ENCODE measurements at places on chromosomes 4 and X.

DNA sequence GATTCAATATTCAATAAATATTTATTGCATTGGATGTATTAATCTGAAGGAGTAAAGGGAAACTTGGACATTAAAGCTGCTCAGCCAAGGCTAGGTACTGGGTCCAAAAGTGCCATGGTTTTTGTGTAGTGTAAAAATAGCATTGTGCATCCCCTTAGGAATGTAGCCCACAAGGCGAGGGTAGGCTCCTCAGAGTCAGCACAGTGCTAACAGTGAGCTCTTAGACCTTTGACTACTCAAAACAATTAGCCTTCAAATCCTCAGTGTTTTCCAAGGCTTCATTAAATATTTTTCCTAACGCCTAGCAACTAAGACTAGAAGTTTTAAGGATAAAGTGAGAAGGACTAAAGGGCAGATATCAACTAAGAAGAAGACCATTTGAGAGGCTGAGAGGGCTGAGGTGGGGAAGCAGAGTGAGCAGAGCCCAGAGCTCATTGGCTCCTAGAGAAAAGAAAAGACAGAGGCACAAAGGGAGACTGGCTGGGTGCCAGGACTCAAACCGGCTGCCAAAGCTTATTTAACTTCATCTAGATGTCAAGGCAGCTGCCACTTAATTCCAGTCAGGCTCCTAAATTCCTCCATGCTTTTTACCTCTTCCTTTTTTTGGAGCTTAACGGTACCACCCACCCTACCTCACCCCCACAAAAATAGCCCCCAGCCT, 17.0 kb downstream of the PRKG2 start:
- no peak for DNase-seq

- no peak for DNase-seq
These were observed 45.8 kb upstream of the IL21 start for GRCh38 chr4:122666527-122667245.

GRCh38 chr4:145496292-145496691, 14.6 kb downstream of the SMAD1 start:
- DNase-seq = no peak

GRCh38 chrX:134377537-134377936, 82.4 kb upstream of the HPRT1 start:
- DNase-seq = no peak

DNA sequence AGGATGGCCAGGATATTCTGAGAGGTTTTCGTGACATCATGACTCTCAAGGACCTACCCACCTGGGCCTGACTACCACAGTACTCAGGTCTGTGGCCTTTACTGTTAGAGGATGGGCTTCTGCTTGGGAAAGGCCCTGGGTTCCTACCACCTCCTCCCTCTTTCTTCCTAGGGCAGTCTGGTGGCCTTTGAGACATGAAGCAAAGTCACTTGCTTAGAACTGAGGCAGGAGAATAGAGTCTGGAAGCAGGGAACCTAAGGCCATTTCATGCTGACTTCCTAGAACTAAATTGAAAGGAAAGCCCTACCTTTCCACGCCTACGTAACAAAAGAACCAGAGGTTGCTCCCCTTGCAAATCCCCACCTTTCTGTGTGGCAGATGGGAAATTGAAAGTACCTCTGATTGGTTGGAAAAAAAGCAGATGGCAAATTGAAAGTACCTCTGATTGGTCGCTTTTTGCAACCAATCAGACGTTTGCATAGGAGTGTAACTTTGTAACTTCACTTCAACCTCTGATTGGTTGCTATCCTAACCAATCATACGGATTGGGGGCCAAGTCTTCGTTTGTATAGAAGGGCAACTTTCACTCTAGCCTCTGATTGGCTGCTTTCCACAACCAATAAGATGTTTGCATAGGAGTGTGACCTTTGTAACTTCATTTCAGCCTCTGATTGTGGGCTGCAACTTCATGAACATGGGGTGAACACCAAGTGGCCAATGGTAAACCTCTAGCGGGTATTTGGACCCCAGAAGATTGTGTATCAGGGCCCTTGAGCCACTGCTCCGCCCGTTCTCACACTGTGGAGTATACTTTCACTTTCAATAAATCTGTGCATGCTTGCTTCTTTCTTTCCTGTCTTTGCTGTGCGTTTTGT, 9.9 kb upstream of the AKAP14 start:
- no peak for DNase-seq

- DNase-seq = no peak
These were observed 35.5 kb downstream of the MAGED2 start for GRCh38 chrX:54843050-54843449.

DNA sequence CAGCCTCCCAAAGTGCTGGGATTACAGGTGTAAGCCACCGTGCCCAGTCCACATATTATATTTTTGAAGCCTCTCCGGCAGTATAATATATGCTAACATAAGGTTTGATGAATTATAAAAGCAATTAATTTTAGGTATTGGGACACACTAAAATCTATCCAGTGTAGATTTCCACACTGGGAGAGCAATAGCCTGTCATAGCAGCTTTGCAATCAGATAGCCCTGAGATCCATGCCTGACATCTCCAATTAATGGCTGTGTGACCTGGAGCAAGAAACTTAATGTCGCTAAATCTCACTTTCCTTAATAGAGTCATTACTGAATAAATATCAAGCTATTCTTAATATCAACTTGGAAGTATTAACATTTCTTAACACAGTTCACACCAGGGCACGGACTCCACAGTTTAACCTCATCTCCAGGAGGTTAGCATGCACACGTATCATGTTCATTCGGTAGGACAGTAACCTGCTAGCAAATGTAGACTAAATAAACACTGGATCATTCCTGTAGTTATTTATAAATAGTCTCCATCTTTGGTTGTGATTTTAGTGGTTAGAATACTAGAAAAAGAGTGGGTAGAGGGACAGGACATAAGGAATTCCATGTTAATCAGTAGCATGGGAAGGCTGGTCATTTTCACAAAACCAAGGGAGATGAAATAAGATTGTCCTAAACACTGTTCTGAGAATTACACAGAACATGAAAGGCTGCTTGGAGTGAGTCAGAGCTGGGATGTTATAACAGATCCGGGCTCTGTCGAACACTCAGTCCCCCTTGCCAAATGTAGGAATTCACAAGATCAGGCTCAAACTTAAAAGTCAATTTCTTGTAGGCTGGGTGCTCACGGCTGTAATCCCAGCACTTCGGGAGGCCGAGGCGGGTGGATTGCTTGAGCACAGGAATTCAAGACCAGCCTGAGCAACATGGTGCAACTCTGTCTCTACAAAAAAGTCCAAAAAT, 254.7 kb downstream of the PALLD start:
- no peak for DNase-seq

DNA sequence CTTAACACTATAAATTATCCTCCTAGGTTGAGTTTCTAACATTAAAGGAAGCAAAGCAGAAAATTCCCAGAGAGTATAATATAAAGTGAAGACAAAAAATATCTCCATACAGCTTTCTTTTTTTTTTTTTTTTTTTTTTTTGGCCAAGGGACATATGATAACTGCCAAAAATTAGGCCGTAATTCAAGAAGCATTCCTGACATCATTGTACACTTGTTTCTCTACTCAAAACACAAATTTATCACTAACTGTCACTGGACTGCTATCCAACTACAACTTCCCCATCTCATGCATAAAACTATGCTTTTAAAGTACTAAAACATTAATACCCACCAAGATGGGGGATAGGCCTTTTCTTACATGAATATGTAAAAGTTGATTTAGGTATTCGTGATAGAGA, 77.2 kb downstream of the DCHS2 start:
- no peak for DNase-seq

DNA sequence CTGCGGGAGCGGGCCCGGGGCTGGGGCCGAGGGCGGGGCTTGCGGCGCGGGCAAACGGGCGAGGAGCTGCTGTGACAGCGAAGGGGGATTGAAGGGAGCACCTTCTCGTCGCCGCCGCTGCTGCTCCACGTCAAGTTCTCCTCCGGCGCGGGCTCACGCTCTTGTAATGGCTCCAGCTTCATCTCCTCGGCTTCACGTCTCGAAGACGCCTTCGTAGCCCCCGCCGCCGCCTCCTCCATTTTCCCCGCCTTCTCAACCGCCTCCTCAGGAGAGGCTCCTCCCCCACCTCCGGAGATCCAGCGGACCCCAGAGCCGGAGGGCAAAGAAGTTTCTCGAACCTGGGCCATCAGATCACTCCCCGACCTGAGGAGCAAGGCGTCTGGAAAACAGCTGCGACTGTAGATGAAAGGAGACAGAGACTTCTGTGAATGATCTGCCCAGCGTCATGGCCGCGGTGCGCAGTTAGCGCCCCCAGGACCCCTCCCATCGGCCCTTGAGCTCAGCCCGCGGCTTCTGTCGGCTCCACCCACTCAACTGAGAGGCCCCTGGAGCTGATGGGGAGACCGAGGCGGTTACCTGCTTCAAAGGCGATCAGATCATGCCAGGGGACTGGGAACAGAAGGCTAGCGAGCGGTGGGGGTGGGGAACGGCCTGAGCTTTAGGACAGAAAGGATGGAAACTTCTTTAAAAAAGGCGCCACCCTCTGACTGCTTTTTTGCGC, 895 bp downstream of the USP51 start:
- DNase-seq = peak; percentile 84

GRCh38 chr4:55635741-55636655, at the start of gene NMU:
Gene NMU (minus strand): TSS chr4:55636298. CDS start chr4:55636192, 106 bp downstream.
- DNase-seq = no peak

DNA sequence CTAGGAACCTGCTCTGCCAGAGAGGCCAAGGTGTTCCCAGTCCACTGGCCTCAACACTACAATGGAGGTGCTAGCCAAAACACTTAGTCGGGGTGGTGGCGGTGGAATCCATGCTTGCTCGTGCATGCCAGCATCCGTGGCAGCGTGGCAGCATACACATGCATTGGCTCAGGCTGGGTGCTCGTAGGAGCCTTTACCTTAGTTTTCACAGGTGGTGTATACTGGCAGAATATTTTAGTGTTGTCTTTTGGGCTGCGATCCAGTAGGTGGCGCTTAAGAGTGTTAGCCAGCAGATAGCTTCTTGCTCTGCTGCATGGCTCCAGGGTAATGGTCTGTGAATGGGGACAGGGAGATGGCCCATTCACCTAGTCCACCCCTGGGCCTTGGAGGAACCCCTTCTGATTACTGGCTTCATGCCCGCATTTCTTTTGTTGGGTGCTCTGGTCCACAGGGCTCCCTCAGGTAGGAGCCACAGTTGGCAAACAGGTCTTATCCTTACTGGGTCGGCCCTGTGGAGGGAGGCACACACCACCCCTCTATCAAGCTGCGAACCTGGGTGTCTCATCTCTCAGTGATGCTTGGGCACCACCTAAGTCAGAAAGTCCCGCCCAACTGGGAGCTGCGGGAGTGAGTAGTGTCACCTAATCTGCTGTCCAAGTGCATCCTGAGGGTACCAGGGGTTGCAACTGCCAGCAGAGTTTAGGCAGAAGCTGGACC, 40.0 kb downstream of the RIPPLY1 start:
- DNase-seq = no peak

- DNase-seq = no peak
These were observed 57.3 kb downstream of the APBB2 start for GRCh38 chr4:41157009-41157408.

GRCh38 chrX:54721424-54721823, 76.6 kb downstream of the ITIH6 start:
- DNase-seq = no peak

Measured in ascending aorta (tissue), 2 donors.